Right atrium auricular region (tissue), 2 donors: ENCODE measurements at places on chromosomes 1 and 21. TPM values are rescaled to one million over a fixed set of nuclear protein-coding genes. Genes with fewer than 3 reads are reported as not detected.

GRCh38 chr1:212467843-212468482 is 35.2 kb downstream of the NENF start:
- no peak for DNase-seq

The OR2L8 gene
- total RNA-seq = not detected

DNA sequence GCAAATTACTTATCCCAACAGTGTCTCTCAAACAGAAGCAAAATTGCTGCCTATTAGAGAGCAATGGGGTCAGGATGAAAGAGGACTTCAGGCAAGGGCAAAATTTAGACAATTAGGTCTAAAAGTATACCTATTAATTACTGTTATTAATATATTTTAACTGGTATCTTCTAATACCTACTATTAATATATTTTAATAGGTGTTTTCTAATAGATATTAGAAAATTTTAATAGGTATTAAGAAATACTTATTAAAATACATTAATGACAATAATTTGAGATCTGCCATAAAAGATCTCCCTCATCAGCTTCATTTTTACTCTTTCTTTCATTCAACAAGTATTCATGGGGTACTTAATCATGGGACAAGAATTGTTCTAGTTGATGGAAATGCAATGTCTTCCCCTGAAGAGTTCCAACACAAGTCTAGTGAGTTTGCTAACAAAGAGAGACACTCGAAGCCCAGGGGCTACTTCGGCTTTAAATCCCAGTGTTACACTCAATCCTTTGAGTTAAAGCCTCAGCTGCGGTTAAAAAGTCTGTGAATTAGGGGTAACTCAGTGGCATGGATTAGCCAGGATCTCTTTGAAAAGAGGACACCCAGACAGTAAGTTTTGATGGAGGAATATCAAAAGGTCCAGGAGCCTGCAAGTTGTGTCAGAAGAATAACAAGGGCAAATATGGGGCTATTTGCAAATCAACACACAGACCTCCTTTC is 44.1 kb downstream of the STYXL2 start:
- no peak for DNase-seq

DNA sequence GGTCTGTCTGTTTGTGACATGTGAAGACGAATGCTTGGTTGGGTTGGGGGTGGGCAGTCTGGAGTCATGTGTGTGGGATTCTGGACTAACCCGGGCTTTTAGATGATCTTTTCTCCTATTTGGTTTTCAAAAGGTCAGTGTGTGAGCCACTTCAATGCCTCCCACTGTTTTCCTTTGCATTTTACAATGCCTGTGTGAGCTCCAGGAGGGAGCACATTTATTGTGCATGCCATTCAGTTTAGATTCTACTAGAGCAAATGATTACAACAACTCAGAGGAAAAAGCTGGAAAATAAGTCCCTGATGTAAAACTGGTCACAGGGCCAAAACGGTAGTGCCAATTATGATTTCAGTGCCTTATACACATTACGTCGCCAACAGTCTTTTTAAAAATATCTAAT is 90.9 kb downstream of the LYPLAL1 start:
- no peak for DNase-seq

DNA sequence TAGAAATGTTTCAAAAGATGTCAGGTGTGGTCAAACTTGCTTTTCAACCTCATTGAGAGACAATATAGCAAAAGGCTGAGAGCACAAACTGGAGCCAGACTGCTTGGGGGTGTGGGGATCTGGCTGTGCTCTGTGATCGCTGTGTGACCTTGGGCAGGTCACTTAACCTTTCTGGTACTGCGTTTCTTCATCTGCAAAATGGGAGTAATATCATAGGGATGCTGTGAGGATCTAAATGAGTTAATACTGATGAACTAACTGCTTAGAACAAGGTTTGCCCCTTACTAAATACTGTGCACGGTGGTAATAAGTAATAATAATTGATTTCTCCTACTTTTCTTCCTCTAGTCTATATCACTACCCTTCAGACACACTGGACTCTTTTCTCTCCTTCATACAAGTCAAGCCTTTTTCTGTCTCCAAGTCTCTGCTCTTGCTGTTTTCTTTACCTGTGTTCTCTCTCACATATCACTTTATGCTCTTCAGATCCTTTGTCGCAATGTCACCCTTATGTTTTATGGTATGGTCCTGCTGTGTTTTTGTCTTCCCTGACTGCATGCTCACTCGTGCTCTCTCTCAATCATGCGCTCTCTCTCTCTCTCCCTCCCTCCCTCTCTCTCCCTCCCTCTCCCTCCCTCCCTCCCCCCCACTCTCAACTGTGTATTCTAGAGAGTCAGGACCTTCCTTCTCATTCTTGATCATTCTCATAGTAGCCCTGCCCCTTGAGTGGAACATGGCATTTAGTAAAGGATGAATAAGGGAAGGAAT is 3.3 kb downstream of the MGST3 start:
- DNase-seq = no peak

DNA sequence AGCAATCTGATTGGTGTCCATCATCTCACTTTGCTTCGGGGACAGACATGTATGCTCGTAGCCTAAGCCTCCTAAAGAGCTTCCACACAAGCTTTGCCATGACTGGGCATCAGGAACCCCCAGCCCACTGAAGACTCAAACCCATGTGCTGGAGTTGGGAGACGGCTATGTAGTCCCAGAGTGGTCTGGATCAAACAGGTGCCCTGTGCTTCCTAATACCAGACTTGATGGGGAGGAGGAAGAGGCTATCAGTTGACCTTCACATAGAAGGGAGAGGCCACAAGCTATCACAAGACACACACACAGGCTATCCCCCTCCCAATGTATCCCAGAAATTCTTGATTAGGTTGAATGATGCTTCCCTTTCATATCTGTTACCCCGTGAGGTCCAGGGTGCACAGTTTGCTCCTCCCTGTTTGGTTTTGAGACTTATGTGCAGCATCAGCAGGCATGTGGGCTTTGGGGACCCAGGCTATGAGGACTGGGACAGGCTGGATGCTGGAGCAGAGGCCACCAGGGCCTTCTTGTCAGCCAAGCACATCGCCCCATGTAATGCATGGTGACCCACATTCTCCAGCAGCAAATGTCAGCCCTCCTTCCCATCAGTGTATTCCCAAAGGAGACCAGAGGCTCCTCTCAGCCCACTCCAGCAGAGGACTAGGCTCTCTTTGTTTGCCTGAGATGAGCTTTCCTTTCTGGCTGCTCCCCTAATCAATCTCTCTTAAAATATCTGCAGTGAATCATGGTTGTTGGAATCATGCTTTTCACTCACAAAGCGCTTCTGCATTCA is 159.8 kb downstream of the GRIK3 start:
- DNase-seq = no peak
